ENCODE measurements at places on chromosomes 11 and 22.

GRCh38 chr22:25403811-25404471 is 160.5 kb upstream of the GRK3 start:
- no peak for DNase-seq

- no peak for DNase-seq
Observed at GRCh38 chr11:2413742-2414579, 13.4 kb downstream of the TSSC4 start.

DNA sequence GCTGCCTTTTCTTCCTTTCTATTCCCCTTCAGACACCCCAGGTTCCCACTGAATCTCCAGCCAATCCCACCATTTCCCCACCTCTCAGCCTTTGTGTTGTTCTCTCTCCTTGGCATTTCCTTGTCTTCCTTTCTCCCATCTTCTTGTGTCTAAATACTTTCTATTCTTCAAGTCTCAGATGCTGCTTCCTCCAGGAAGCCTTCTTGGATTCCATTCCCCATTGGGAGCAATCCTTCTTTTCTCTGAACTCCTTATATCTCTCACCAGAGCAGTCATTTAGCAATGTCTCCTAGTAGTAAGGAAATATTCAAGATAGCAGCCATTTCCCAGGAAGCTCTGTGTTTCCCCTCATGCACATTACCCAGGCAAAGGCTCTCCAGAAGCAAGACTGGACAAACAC is 15.4 kb downstream of the YPEL4 start:
- no peak for DNase-seq

DNA sequence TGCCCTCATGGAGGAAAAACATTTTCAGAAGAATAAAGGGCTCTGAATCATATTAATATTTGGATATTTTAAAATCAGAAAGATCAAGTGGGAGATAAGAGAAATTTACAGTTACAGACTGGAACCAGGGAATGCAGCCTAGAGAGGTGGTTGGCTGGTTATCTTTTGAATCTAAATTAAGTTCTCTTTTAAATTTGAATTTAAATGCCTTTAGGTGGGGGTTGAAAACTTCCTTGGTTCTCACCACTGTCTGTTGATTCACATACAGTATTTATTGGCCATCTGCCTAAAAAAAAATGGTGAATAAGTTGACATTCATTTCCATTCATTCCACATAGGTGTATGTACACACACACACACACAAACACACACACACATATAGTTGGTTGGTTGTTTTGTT is 35.7 kb upstream of the PTPRJ start:
- DNase-seq = no peak

DNA sequence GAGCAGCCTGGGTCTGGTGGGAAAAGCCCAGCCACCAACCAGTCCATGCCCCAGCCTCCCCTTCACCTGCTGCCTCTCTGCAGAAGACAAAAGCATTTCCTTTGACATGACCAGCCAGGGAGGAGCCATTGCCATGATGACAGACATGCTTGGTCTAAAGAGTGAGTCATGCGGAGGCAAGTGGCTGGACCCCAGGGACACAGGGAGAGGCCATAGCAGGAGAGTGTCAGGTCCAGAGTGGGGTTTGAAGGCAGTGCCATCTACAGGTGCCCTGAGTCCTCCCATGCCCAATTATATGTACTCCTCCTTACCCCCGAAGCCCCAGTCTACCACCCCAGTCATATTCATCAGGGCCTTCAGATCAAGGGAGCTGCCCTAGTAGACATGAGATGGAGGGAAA is 67.4 kb downstream of the SCN3B start:
- DNase-seq = no peak

DNA sequence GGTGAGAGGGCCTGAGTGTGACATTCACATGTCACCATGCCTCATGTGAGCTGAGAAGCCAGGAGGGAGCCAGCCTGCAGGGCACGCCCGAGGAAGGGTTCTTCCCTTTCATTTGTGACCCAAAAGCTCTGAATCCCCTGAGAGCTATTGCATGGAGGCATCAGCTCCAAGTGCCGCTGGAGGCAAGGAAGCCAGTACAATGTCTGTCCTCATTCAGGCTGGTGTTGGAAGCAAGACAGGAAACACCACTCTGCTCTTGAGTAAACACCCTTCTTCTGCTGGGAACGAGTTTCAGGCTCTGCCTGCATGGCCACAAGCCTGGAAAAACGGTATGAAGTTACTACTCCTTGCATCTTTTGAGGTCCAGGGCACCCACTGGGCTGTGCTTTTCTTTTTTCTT is 83.8 kb upstream of the LARGE1 start:
- DNase-seq = no peak

- DNase-seq = no peak
Observed at GRCh38 chr22:28750471-28750881, 8.6 kb downstream of the HSCB start.

- DNase-seq = no peak
Observed at GRCh38 chr22:30885001-30885366, 83.6 kb downstream of the MORC2 start.

GRCh38 chr11:69295079-69295994 is 1.4 kb downstream of the MYEOV start:
- DNase-seq = no peak

DNA sequence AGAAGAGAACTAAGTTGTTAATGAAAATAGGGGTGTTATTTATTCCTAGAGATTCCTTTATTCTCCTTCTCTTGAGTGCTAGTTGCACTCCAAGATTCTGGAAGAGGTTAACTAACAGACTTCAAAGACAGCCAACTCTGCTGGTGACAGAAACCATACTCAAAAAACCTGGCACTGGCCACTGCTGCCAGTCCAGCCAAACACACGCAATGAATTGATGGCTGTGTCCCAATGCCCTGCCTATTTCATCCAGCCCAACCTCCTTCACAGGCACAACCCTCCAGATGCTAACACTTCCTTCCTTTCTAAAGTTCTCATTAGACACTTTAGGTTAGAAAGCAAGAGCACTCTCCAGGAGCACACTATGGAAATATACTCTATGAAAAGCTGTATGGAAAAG is 150.8 kb upstream of the C11orf58 start:
- no peak for DNase-seq

DNA sequence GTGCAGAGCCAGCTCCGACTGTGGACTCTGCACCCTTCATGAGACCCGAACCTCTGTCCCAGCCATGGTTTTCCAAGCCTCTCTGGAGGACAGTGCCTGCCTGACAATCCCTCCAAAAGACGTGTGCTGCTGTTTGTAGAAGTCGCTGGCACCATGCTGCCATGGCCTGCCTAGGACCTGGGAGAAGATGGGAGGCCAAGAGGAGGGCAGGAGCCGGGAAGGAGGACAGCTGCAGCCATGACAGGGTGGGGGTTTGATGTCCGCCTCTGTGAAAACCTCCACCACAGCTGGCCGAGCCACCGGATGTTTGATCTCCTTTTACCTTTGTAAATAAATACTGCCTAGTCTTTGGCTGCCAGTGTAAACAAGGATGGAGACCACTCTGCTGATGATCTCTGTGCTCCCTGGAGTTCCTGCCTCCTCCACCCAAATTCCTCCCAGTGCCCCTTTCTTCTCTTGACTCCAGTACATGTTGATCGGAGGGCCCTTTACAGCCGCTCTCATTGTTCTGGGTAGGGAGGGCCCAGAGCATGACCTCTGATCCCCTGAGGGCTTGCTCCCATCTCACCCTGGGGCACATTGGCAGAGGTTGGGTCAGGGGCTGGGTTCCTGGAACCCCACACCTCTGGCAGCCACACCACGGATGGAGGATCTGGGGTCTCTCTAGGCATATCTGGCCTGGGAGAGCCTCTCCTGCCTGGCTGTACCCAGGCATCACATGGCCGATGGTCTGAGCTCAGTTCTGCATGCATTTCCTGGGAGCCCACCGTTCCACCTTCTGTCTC is 66.9 kb downstream of the BCR start:
- no peak for DNase-seq

GRCh38 chr11:2885678-2886081 is at the start of gene CDKN1C:
Gene CDKN1C, minus strand, starts transcription at chr11:2885775. Its CDS starts 319 bp downstream, at chr11:2885456.
- peak; percentile 65 for DNase-seq

DNA sequence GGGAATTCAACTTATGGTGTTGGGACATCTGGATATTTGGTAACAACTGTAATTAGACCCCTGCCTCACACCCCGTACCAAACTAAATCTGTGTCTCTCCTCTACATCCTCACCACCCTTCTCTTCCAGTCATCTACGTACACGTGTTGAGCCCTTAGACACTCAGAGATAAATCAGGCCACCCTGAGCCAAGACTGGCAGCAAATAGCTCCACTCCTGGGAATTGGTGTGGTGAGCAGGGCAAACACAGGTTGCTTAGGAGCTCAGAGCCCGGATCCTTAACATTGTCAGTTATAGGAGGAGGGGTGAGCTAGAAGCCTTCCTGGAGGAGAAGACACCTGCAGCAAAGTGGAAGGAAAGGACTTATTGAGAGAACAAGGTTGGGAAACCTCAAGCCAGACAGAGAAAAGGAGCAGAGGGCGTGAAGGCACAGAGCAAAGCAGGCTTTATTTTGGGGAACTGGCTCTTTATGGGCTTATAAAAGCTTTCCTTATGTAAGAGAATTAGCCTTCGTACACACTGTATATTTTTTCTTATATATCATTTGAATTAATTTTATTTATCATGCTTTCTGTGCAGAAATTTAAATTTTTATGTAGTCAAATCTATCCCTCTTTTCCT is 36.9 kb upstream of the KLHL35 start:
- no peak for DNase-seq

- no peak for DNase-seq
Observed at GRCh38 chr22:42889304-42889703, 32.2 kb upstream of the ARFGAP3 start.

- DNase-seq = no peak
Observed at GRCh38 chr11:126543691-126544090, 188.2 kb downstream of the ST3GAL4 start.

- DNase-seq = no peak
Observed at GRCh38 chr11:119482521-119483011, 59.6 kb upstream of the THY1 start.

DNA sequence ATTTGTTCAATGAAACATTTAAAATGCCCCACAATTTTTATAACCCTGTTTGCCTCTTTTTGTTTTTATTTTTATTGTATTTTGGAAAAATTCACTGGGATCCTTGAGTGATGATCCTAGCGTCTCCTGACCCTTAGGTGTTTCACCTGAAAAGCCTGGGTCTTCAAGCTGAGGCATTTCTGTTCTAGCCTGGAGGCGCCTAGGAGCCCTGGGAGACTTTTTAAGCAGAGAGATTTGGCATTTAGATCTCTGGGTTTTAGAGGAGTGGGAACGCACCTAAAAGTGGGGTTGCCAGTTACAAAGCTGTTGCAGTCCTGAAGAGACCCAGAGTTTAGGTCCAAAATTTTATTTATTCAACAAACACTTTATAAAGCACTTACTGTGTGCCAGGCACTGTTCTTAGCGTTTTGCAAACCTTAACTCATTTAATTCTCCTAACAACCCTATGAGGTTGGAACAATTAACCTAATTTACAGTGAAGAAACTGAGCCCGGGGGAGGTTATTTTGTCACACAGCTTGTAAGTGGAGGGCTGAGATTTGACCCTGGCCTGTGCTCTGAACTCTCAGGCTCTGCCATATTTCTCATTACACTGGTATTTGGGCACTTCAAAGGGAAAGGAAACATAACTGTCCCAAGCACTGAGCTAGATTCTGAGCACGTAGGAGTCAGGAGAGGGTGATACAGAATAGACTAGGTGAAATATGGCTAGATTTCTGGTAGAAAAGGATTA is 834 bp upstream of the FADS1 start:
- DNase-seq = no peak

GRCh38 chr11:83158965-83159901 is 2.3 kb downstream of the PCF11 start:
- no peak for DNase-seq

- no peak for DNase-seq
Observed at GRCh38 chr22:23098230-23098705, 27.9 kb downstream of the GNAZ start.

GRCh38 chr11:680476-680875 is 14.5 kb downstream of the DEAF1 start:
- DNase-seq = no peak

- no peak for DNase-seq
Observed at GRCh38 chr11:62930157-62930556, 9.0 kb upstream of the CHRM1 start.

GRCh38 chr11:125053167-125053566 is 9.9 kb upstream of the SLC37A2 start:
- DNase-seq = no peak

DNA sequence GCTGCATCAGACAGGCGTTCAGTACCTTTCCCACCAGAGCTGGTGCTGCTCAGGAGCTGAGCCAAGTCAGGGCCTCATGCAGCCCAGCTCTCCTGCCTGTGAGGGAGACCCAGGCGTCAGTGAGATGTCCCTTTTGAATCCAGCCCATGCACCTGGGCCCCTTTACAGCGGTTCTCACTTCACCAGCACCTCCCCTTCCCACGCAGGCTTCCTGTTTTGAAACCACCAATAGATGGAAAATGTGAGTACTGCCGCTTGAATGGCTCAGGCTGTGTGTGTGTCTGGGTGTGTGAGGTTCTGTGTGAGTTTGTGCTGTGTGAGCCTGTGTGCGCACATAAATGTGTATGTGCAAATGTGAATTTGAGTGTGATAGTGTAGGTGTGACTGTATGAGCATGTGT is 88.4 kb downstream of the UBASH3B start:
- no peak for DNase-seq

- no peak for DNase-seq
Observed at GRCh38 chr22:26709617-26710390, 52.4 kb downstream of the MIAT start.

GRCh38 chr11:108871152-108871551 is 206.3 kb downstream of the DDX10 start:
- DNase-seq = no peak

- no peak for DNase-seq
Observed at GRCh38 chr11:41954034-41954433, 494.6 kb upstream of the LRRC4C start.
